Hindlimb muscle (tissue), 1 donor: ENCODE measurements at places on chromosomes 2 and 18.

- DNase-seq: no peak
Observed at GRCh38 chr2:161332371-161332967, 24.2 kb downstream of the PSMD14 start.

GRCh38 chr18:7733642-7734041 lies 166.5 kb downstream of the PTPRM start:
- DNase-seq: no peak

GRCh38 chr2:108363024-108363907 lies 14.5 kb upstream of the SULT1C4 start:
- no peak for DNase-seq

DNA sequence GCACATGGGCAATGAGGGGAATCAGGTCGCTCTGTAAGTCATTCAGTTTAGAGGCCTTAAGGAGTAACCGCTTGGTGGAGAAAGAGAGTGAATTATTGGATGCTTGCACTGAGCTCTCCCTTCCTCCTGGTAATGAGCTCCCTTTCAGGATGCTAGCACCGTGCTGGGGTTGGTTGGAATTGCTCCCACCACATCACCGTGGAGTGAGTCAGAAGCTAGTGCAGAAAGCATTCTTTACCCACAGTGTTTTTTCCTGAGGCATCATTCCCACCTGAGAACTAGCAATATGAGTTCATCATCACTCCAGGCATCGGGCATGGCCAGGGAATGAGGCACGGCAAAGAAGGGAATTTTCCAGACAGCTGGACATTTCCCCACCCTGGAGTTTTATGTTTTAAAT lies 57.6 kb downstream of the ITGB6 start:
- DNase-seq: no peak

GRCh38 chr2:44623622-44624351 lies 262.0 kb downstream of the CAMKMT start:
- no peak for DNase-seq

- DNase-seq: peak; percentile 35
Observed at GRCh38 chr2:10978090-10978670, 66.4 kb downstream of the KCNF1 start.

DNA sequence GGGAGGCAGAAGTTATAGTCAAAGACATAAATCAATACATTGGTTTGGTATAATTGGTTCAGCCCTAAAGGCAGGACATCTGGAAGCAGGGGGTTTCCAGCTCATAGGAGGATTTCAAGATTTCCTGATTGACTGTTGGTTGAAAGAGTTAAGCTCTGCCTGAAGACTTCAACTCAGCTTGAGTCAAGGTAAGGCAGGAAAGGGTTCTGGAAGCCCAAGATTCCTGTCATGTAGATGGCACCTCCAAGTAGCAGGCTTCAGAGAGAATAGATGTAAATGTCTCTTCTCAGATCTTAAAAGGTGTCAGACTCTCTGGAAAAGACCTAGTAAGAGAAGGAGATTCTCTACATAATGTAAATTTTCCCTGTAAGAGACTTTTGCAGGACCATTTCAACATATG lies 335.3 kb downstream of the RIT2 start:
- DNase-seq: no peak
